ENCODE measurements at places on chromosomes 16 and 17. TPM values are rescaled to one million over a fixed set of nuclear protein-coding genes. Genes with fewer than 3 reads are reported as not detected.

VASN gene
- total RNA-seq = 7.5 TPM

KCNH6 gene
- not detected for total RNA-seq

PTX4 gene
- total RNA-seq = not detected

LDHD gene
- 0.72 TPM for total RNA-seq

CRHR1 gene
- total RNA-seq = not detected

CDC42EP4 gene
- total RNA-seq = 46.5 TPM

RBFOX1 gene
- total RNA-seq = under 0.01 TPM

MEIOC gene
- total RNA-seq = 0.48 TPM

WWOX gene
- 9.6 TPM for total RNA-seq

TSEN54 gene
- 50.1 TPM for total RNA-seq

LMF1 gene
- total RNA-seq = 10.0 TPM

C1QL1 gene
- not detected for total RNA-seq

SOST gene
- total RNA-seq = not detected

KRT12 gene
- total RNA-seq = not detected

ARHGDIG gene
- total RNA-seq = not detected

FOXN1 gene
- total RNA-seq = 0.21 TPM

VMO1 gene
- 1.1 TPM for total RNA-seq

CCL14 gene
- not detected for total RNA-seq

RGS11 gene
- not detected for total RNA-seq

ANKRD40CL gene
- not detected for total RNA-seq

CDK3 gene
- 0.21 TPM for total RNA-seq

PRAC1 gene
- not detected for total RNA-seq

CASKIN1 gene
- 0.96 TPM for total RNA-seq

TP53TG3C gene
- total RNA-seq = not detected

CYGB gene
- 21.0 TPM for total RNA-seq

CA5A gene
- total RNA-seq = not detected

TEX14 gene
- under 0.01 TPM for total RNA-seq

TMEM100 gene
- total RNA-seq = not detected

CRYM gene
- total RNA-seq = 0.64 TPM

CDH11 gene
- 70.6 TPM for total RNA-seq

TBC1D3I gene
- total RNA-seq = not detected

SOX15 gene
- 59.9 TPM for total RNA-seq

CDH16 gene
- total RNA-seq = 4.3 TPM

FTSJ3 gene
- 66.3 TPM for total RNA-seq

GLIS2 gene
- total RNA-seq = 1.4 TPM

ZNF75A gene
- total RNA-seq = 19.0 TPM

GPR139 gene
- total RNA-seq = not detected

TOP2A gene
- 8.2 TPM for total RNA-seq

KRTAP16-1 gene
- not detected for total RNA-seq

KLHL10 gene
- not detected for total RNA-seq

GGT6 gene
- 7.7 TPM for total RNA-seq

SLC5A10 gene
- total RNA-seq = under 0.01 TPM

FOXJ1 gene
- not detected for total RNA-seq

CSH2 gene
- not detected for total RNA-seq

NTN3 gene
- total RNA-seq = not detected

GRB7 gene
- total RNA-seq = 19.0 TPM
